ENCODE measurements at places on chromosomes 4 and X. TPM values are rescaled to one million over a fixed set of nuclear protein-coding genes. Genes with fewer than 3 reads are reported as not detected.
A peak's percentile ranks its signal among the peaks of the same experiment; 100 is the strongest.

BMP3 gene
- total RNA-seq: 2.3 TPM

GRCh38 chr4:151460434-151460833, 51.5 kb downstream of the FHIP1A start:
- no peak for DNase-seq

DNA sequence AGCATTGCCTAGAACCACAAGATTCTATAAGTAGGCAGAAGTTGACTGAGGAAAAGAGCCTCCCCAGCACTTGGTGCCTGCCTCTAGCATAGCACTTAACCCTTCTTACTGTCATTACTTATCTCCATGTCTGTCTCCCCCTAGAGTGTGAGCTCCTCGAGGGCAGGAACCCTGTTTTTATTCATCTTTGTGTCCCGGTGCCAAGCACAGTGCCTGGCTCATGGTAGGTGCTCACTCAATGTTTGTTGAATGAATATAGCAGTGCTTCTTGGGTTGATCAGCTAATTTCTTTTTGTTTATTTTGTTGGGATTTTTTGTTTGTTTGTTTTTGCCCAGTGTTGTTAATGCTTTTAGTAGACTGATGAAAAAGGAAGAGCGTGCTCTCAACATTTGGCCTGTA, 30.3 kb downstream of the KLF3 start:
- DNase-seq: no peak

FOXP3 gene
- not detected for total RNA-seq

RASL11B gene
- 5.0 TPM for total RNA-seq

ARL13A gene
- not detected for total RNA-seq

NDP gene
- not detected for total RNA-seq

PAGE5 gene
- not detected for total RNA-seq

PDE6B gene
- not detected for total RNA-seq

GRCh38 chr4:57305836-57306235, 195.7 kb upstream of the IGFBP7 start:
- no peak for DNase-seq

AGTR2 gene
- total RNA-seq: not detected

SLC38A5 gene
- 32.9 TPM for total RNA-seq

DNA sequence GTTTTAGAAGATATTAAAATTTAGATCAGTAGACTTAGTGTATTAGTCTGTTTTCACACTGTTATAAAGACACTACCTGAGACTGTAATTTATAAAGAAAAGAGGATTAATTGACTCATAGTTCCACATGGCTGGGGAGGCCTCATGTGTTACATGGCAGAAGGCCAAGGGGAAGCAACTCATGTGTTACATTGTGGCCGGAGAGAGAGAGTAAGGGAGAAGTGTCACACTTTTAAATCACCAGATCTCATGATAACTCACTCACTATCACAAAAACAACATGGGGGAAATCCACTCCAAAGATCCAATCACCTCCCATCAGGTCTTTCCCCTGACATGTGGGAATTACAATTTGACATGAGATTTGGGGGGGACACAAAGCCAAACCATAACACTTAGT, 1159.7 kb upstream of the PCDH7 start:
- no peak for DNase-seq

TMEM271 gene
- total RNA-seq: not detected

DNA sequence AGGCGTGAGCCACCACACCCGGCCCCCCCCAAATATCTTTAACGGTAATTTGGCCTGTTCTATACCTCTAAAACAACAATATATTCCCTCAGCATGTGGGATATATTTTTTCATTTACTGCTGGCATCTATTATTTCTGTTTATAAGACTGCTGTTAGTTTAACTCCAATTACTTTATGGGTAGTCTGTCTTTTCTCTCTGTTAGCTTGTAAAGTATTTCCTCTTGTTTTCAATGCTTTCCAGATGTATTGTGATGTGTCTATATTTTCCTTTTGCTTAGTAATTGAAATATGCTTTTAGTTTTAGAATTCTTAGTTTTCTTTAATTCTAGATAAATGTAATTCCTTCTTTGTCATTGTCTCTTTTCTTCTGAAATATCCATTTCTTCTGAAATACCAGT, 445.8 kb downstream of the ANKRD50 start:
- no peak for DNase-seq

CLDN24 gene
- not detected for total RNA-seq

- DNase-seq: peak; percentile 67
These were observed 10.3 kb downstream of the CYP4V2 start for GRCh38 chr4:186201535-186202230.

DNA sequence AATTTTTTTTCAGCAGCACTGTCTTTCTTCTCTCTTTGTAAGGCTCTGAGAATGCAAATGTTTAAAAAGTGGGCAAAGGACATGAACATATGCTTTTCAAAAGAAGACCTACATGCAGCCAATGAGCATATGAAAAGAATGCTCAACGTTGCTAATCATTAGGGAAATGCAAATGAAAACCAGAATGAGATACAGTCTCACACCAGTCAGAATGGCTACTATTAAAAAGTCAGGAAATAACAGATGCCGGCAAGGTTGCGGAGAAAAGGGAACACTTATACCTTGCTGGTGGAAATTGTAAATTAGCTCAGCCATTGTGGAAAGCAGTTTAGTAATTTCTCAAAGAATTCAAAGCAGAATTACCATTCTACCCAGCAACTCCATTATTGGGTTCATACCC, 51.6 kb downstream of the BMP15 start:
- no peak for DNase-seq

DNA sequence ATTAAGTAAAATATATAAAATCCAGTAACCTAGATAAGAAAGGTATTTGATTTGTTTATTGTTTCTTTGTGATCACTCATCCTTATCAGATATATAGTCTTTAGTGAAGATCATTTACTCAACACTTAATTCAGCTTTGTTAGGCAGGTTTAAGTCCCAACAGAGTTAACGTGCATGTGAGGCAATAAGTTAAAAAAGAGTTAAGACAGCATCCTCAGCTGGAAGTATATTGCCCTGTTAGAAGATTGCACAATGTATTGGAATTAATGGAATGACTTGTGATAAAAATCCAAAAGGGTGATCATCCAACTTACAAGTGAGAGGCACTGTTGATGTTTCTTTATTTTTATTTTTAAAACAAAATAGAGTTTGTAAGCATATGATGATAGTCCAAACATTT, 1162.1 kb downstream of the RAPGEF2 start:
- no peak for DNase-seq

STK32B gene
- total RNA-seq: 5.5 TPM

DNA sequence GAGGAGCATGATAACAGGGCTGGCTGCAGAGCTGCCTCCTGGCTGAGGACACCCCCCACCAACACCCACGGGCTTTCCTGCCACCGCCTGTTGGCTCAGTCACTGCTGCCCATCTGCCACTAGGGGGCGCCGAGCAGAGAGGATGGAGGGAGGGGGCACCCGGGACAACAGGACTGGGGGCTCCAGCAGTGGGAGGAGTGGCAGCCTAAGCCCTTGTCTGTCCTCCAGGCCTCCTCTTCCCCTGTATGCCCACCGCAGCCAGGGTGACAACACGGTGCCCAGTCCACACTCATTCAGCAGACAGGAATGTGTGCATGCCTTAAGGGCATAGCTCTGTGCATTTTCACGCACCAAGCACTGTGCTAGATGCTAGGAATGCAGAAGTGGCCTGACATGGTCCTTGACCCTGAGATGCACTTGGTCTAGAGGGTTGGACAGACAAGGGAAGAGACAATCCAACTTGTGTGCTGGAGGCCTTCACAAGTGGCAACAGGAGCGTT, 149.9 kb downstream of the AMMECR1 start:
- no peak for DNase-seq

GRCh38 chr4:11456401-11456800, 27.7 kb upstream of the HS3ST1 start:
- DNase-seq: no peak

NR3C2 gene
- total RNA-seq: 32.6 TPM

GRCh38 chrX:46185923-46186810, 359.1 kb downstream of the ZNF674 start:
- DNase-seq: no peak

GRCh38 chr4:20882500-20882899, 182.2 kb downstream of the PACRGL start:
- DNase-seq: no peak

GRCh38 chr4:109592367-109592766, 32.3 kb downstream of the MCUB start:
- DNase-seq: no peak

DNA sequence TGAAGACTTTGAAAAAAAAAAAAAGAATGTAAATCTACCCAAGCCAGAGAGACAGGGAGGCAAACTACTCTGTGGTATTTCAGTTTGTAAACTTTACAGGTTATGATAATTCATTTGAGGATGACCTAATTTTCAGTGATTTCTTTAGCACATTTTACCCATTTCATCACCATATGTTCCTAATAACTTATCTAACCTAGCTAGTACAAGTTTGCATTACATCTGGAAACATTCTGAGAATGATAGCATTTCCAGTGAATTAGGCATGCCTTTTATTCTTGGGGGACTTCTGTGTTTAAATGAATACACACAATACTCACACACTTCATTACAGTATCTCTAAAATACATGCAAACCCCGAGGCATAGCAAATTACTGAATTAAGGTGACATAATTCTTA, 1055.5 kb downstream of the PCDH18 start:
- no peak for DNase-seq

- no peak for DNase-seq
These were observed 106.1 kb downstream of the UCHL1 start for GRCh38 chr4:41362621-41363383.

DNA sequence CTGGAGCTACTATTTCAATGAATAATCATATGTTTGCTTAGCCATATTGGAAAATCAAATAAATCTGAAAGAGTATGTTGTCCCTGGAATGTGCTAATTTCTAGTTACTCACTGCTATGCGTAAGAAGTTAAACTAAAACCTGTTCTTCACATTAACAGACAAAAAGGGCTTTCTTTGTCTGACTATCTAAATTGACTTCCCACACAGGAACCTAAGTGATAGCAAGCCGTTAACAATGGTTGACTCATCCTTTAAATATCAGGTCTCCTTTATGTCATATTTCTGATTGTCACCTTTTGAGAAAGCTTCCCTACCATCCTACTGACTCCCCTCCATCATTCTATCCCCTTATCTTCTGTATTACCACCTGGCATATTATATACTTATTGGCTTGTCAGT, 81.4 kb downstream of the AMELX start:
- DNase-seq: no peak

DNA sequence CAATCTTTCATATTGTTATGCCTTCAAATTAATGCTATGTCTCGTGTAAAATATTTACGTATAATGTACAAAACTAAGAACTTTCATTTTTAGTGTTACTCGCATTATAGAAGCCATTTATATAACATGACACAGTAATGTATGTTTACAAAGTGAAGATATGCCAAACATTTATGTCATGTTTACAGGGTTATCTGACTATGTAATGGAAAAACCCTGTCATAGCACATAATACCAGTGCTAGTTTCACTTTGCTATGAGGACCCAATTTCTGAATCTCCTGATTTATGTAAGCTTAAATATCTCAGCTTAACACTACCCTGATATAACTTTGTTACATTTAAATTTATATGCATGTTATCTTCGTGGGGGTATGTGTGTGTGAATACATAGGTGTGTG, 233.1 kb downstream of the FAT4 start:
- no peak for DNase-seq

GRCh38 chrX:51892921-51893745, at the start of gene MAGED1:
Gene MAGED1, plus strand, starts transcription at chrX:51893623. Its CDS starts 682 bp downstream, at chrX:51894305.
- peak; percentile 98 for DNase-seq

ARHGAP36 gene
- not detected for total RNA-seq

WDR17 gene
- 1.9 TPM for total RNA-seq

GRK4 gene
- total RNA-seq: 11.9 TPM

DNA sequence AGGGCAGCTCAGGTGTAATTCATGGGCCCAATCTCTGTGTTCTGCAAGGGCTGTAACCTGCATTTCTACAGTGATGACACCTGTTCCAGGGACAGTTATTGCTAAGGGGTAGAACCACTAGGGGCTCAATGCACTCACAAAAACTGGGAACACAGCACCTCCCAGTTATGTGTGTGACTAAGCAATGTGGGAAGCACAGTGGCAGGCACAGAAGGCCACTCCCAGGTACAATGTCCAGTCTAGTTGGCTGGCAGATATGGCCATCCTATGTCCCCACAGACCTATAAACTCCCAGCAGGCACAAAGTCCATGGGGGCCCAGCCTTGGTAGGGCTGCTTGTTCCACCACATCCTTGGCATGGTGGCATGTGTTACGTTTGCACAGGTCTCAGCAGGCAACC, 25.7 kb downstream of the CXCL13 start:
- no peak for DNase-seq

DNA sequence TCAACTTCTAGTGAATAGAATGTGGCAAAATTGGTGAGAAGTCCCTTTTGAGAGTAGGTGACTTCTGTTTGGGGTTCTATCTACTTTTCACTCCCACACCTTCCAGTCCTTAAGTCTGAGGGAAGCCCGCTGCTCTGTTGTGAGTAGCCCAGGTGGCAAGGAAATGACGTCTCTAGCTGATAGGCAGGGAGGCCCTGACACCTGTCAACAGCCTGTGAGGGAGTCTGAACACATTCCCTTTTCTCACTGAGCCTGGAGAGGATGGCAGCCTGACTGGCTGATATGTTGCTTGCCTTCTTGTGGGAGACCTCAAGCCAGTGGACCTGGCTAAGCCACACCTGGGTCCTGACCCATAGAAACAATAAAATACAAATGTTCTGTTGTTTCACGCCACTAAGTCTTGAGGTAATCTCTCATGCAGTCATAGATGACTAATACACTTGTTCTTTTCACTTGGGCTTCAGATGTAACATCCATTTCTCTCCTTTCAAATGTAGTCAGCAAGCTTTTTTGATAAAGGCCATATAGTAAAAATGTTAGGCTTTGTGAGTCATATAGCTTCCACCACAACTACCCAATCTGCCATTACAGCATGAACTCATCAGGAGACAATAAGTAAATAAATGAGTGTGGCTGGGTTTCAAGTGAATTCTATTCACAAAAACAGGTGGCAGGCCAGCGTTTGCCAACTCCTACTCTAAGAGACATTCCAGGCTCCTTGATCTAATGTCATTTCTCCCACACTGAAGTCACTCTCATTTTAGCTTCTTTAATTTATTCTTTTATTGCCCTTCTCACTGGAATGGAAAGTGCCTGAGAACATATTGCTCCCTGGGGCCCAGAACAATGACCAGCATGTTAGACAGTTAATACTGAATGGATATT, 265.1 kb upstream of the MAD2L1 start:
- no peak for DNase-seq

TMEM150C gene
- 8.4 TPM for total RNA-seq

GRCh38 chr4:118352843-118353533, at the start of gene PRSS12:
Gene PRSS12, minus strand, starts transcription at chr4:118353003. Its CDS starts 283 bp downstream, at chr4:118352720.
- DNase-seq: peak; percentile 92

Data from stomach (tissue), 19 donors.